ENCODE measurements at places on chromosomes 6 and 20. TPM values are rescaled to one million over a fixed set of nuclear protein-coding genes. Genes with fewer than 3 reads are reported as not detected.

SGK2 gene
- 118 TPM for total RNA-seq

NMBR gene
- total RNA-seq, result not detected

- no peaks in the 10 kb centered on the region for H3K36me3 ChIP-seq
- peaks cover 17% of the 10 kb centered on the region for H3K4me1 ChIP-seq
- no peaks in the 10 kb centered on the region for H3K27me3 ChIP-seq
- no peak overlapping the region for H3K4me3 ChIP-seq
Observed at GRCh38 chr6:11806561-11807317, 28.1 kb upstream of the ADTRP start.

- no peaks in the 10 kb centered on the region for H3K27me3 ChIP-seq
- H3K27ac ChIP-seq, result no peak overlapping the region
Observed at GRCh38 chr6:39296745-39297640, 17.2 kb downstream of the KCNK17 start.

DNA sequence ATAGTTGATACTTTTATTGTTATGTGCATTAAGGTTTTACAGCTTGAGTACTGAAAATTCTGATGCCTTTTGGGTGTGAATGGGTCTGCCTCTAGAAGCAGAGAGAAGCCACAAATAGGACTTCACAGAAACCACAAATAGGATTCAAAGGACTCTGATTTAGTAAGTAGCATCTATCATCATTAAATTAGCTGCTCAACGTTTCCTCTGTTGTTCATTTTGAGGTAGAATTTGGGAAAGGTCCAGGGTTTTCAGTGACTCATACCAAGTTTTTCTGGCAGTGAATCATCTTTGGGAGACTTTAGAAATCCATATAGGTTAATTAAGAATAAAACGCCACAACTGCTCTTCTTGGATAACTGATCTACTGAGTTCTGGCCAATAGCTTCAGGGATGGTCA lies 105.1 kb downstream of the PHF3 start:
- no peak for DNase-seq
- H3K4me1 ChIP-seq, result peaks cover 5% of the 10 kb centered on the region
- no peaks in the 10 kb centered on the region for H3K27me3 ChIP-seq
- H3K27ac ChIP-seq, result no peak overlapping the region
- no peaks in the 10 kb centered on the region for H3K36me3 ChIP-seq

DNA sequence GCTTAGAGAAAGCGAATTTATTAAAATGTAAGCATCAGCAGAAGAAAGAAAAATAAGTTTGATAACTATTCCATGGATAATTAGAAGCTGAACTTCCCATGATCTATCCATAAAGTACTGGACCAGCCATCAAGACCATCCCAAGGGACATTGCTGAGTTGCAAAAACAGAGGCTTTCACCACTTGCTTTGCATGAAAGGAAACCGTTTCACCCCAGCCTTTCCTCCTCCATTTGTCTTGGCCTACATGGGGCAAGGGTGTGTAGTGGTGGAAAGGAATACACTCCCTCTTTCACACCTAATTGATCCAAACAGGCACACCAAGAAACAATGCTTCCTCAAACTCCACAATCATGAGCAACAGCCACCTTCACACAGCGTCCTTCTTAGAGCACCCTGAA lies 10.4 kb downstream of the HIVEP2 start:
- no peaks in the 10 kb centered on the region for H3K27me3 ChIP-seq
- H3K4me1 ChIP-seq, result peaks cover 7% of the 10 kb centered on the region
- H3K27ac ChIP-seq, result no peak overlapping the region
- H3K36me3 ChIP-seq, result no peaks in the 10 kb centered on the region

DNA sequence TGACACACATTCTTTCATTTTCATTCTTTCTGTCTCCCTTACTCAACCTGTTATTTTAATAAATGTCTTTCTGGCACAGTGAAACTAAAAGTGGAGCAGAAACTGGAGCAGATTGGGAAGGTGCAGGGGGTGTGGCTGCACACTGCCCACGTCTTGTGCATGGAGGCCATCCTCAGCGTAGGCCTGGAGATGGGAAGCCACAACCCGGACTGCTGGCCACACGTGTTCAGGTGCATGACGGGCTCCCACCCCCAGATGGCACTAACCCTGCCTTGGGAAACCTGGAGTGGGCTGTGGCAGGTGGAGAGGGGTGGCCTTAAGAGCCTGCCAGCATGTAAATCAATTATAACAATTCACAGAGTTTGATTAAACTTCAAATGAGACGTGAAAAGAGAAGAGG lies 71.4 kb upstream of the PBOV1 start:
- H3K27ac ChIP-seq, result no peak overlapping the region
- no peaks in the 10 kb centered on the region for H3K4me1 ChIP-seq
- no peak overlapping the region for H3K4me3 ChIP-seq
- no peaks in the 10 kb centered on the region for H3K27me3 ChIP-seq
- peaks cover 53% of the 10 kb centered on the region for H3K36me3 ChIP-seq

DNA sequence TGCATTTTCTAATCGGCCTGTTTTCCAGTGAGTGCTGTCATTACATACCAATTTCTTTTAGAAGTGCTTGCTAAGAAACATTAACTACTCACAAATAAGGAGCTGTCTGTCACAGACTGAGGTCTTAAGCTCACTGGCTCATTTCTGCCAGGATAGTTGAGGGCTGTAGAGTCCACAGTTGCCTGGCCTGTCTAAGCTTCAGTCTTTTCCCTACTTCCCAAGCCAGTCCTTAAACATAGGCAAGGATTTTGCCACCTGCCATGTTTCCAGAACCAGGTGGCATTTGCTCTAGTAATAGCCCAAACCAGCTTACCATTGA lies 84.7 kb downstream of the LINC00237 start:
- H3K27me3 ChIP-seq, result peaks cover 46% of the 10 kb centered on the region
- no peak overlapping the region for H3K4me3 ChIP-seq
- H3K27ac ChIP-seq, result no peak overlapping the region
- H3K36me3 ChIP-seq, result no peaks in the 10 kb centered on the region
- H3K4me1 ChIP-seq, result no peaks in the 10 kb centered on the region

GRCh38 chr6:138455746-138456400 lies 43.4 kb downstream of the NHSL1 start:
- H3K27me3 ChIP-seq, result no peaks in the 10 kb centered on the region
- peaks cover 7% of the 10 kb centered on the region for H3K4me1 ChIP-seq

DNA sequence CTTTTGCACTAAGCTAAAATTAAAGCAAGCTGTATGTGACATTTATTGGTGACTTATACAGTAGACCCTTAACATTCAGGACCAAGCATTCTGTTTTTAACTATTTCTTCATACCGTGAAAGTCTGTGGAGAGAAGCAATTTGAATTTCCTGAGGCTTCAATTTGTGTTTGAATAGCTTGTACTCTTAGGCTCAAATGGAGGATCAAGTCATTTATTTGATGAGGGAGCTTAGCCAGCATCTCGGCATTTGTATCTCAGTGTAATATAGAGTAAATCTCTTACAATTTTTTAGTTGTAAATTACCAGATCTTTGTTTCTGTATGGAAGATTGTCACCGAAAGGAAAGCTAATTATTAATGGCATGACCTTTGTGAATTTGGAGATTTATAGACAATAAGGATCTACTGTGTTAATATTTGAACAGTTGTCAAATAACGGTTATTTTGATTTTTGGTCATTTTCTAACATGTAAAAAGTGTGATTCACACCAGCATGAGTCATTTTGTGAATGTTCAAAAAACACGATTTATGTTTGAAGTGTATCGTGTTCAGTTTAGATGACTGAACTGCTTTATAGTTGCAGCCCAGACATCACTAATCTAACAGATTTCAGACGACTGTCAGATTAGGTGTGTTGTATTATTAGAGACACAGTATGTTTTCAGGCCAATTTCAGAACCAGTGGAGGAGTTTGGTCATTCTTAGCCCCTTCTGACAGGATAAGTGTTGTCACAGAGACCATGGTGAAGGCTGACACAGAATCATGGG lies 332.9 kb downstream of the CDKAL1 start:
- no peaks in the 10 kb centered on the region for H3K27me3 ChIP-seq
- H3K4me1 ChIP-seq, result no peaks in the 10 kb centered on the region
- H3K27ac ChIP-seq, result no peak overlapping the region
- H3K4me3 ChIP-seq, result no peak overlapping the region
- no peaks in the 10 kb centered on the region for H3K36me3 ChIP-seq

DNA sequence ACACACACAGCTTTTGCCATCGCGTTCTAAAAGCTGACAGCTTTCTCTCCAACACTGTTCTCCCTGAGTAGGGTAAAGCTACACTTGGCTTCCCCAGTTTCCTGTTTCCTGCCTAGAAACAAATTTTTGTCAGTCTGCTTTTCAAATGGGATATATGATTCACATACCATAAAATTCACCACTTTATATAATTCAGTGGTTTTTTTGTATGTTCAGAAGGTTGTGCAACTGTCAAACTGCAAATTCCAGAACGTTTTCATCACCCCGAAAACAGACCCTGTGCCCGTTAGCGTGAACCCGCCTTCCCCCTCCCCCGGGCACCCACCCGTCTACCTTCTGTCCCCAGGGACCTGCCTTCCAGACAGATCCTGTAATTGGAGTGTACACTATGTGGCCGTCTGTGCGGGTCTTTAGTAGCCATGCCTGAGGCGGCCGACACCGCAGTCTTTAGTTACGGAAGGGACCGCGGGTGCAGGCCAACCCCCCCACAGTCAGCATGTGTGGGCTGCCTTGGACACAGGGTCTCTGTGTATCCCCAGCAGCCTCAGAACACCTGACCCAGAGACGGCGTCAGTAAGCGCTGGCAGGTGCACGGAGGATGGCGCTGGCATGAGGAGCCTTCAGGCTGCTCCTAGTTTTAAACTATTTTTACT lies 16.6 kb downstream of the HRH3 start:
- H3K4me3 ChIP-seq, result no peak overlapping the region
- peaks cover 28% of the 10 kb centered on the region for H3K36me3 ChIP-seq
- H3K27me3 ChIP-seq, result peaks cover 6% of the 10 kb centered on the region
- no peaks in the 10 kb centered on the region for H3K4me1 ChIP-seq

- peaks cover 38% of the 10 kb centered on the region for H3K36me3 ChIP-seq
- H3K4me1 ChIP-seq, result peaks cover 2% of the 10 kb centered on the region
- no peaks in the 10 kb centered on the region for H3K27me3 ChIP-seq
- no peak for DNase-seq
Observed at GRCh38 chr6:116596815-116597214, 19.5 kb upstream of the RSPH4A start.

Measured in stomach (tissue), 19 donors.